WERI-Rb-1 (cell line): ENCODE measurements at places on chromosomes 7 and 10.

DNA sequence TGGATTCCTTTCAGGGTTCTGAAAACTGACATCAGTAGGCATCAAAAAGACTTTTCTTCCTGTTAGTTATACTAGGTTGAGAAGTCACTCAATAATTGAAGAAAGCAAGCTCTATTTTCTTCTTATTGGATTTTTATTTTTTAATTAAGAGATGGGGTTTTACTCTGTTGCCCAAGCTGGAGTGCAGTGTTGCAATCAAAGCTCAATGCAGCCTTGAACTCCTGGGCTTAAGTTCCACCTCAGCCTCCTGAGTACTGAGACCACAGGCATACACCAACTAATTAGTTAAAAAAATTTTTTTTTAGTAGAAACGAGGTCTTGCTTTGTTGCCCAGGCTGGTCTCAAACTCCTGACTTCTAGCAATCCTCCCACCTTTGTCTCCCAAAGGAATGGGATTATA is 28.0 kb downstream of the PIP4K2A start:
- DNase-seq: no peak

DNA sequence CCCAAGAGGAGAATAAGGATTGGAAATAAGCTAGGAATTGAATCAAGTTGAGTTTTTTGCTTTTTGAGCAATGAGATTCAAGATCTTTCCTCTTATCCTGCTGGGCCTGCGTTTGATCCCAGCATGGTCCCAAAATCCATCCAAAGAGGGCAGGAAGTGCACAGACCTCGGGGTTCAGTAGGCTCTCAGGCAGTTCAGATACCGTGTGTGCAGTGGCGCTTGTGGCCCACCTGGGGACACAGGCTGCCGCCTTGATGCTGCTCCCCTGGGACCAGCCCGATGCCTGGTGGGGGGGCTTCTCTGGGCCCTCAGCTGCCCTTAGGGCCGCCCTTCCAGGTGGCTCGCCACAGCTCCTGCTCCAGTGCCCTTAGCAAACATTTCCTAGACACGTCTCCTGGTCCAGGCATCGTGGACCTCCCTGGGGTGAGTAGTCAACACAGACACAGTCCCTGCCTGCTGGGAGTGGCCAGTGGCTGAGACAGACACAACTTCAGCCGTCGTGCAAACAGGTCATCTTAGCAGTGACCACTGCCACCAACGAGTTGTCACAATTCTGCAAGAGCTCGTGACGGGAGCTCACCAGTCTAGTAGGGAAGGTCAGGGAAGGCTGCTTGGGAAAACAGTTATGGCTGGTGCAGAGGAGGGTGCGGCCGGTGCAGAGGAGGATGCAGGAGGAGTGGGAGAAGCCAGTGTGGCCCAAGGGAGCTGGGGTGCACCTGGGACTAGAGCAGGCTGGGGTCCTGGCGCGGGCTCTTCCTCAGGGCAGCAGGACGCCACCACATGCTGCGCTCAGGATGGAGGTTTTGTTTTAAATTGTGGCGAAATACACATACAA is 21.7 kb upstream of the JAKMIP3 start:
- DNase-seq: no peak

DNA sequence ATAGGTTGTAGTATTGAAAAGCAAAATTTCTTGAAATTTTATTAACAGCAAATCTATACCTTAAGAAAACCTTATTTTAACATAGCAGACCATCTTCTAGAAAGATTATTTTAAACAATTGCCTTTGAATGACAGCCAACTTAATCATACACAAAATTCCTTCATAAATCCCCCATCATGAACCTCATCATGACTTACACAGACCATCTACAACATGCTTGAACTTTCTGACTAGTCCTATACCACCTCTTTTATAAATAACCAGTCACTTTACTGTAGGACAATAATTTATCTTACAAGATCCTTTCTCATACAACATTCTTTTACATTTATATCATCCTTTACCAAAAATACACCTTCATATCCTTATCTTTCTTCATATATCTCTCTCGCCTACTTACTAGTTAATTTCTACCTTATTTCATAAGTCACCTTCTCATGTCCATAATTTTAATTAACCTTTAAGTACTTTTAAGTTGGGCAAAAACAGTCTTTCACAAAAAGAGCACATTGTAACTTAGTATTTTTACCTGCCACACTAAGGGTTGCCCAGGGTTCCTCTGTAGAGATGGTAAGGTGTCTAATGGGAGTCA is 16.6 kb upstream of the PTN start:
- DNase-seq: no peak

DNA sequence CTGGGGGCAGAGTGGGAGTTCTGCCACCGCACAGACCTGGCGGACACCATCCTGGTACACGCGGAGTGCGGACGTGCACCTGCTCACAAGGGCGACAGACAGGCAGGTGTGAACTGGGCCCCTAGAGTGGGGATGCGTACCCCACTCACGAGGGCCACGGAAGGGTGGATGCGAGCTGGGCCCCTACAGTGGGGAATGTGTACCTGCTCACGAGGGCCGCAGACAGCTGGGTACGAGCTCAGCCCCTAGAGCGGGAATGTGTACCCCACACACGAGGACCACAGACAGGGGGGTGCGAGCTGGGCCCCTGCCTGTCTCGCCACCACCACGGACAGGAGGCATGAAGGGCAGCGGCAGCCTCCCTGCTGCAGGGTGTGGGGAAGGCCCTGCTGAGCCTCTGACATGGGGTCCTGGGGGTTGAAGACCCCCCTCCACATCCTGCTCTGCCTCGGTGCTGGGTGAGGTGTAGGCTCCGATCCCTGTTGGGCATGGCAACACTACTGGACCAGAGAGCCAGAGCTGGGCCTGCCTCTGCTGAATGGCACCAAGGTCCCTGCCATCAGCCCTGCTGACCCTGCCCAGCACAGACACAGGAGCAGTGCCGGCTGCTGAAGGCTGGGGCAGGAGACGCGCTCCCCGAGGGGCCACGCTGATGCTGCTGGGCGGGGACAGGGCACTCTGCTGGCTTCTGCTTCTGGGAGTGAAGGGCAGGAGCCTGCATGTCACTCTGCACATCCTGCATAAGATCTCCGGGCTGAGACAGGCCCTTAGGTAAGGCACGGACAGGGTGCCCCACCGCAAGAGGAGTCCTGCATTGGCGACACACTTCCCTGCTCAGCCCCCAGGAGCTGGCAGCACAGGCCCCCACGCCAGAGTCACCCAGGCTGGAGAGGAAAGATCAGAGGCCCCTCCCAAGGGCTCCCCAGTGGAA is 259.2 kb downstream of the MAD1L1 start:
- DNase-seq: no peak

GRCh38 chr7:24757353-24758275 is at the start of gene GSDME:
Gene GSDME, minus strand, starts transcription at chr7:24757464. Its CDS starts 7,690 bp downstream, at chr7:24749774.
- DNase-seq: peak; percentile 56

DNA sequence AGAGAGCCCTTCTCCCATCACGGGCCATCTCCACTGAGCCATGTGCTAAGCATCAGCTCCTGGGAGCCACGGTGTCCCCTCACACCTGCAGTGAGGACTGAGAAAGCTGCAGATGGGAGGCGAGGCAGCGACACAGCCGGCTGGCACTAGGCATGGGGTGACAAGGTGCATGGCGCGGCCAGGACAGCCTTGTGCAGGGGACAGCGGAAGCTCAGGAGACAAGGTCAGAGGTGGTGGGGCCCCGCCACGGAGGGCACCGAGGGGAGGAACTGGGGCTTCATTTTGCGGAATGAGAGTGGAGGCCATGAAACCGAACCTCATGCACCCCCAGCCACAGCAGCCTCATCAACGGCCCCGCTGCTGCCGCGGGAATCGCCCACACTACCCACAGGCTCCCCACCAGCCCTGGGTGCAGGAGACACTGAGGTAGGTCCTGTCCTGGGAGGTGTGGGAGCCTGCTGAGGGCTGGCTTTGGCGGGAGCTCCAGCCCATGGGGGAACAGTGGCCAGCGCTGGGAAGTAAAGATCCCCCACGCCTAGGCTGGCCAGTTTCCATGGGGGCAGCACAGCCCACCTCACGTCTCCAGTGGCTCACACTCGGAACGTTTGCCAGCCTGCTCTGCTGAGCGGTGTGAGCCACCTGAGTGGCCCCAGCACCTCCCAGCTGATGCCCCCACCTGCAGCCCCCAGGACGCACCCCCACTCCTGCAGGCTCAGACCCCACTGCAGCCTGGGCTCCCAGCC is 71.2 kb upstream of the INSIG1 start:
- DNase-seq: no peak

DNA sequence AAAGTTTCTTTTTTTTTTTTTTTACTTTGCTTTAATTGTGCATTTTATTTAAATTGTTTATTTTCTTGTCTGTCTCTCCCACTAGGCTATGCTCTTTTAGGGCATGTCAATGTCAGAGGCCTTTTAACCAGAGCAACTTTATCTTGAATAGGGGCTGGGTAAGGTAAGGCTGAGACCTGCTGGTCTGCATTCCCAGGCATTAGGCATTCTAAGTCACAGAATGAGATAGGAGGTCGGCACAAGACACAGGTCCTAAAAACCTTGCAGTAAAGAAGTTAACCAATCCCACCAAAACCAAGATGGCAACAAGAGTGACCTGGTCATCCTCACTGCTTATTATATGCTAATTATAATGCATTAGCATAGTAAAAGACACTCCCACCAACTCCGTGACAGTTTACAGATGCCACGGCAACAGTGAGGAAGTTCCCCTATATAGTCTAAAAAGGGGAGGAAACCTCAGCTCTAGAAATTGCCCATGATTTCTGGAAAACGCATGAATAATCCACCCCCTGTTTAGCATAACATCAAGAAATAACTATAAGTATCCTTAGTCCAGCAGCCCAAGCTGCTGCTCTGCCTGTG is 47.0 kb upstream of the FRMD4A start:
- DNase-seq: no peak

GRCh38 chr7:37765421-37765829 is 81.9 kb downstream of the GPR141 start:
- no peak for DNase-seq

DNA sequence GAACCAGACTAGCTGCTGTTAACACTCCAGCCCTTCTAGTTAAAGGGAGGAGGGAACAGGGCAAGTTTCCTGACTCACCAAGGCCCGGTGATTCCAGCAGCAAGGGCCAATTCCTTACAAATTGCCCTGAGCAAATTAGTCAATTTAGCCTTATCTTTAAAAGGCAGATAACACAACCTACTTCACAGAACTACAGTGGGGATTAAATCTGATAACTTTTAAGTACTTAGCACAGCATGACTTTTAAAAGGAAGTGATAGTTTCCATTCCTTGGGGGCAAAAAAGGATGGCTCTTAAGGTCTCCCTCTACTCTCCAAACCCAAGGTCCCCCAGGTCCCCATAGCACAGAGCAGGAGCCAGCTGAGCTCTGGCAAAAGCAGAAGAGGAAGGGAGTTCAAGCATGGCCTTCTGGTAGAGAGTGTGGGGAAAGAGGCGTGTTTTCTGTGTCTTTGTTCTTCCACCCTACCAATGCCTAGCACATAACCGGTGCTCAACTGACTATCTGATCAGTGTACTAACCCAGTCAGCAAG is 4.0 kb downstream of the CDCA7L start:
- no peak for DNase-seq

- DNase-seq: no peak
These were observed 46.4 kb downstream of the ZNF680 start for GRCh38 chr7:64516451-64516850.

DNA sequence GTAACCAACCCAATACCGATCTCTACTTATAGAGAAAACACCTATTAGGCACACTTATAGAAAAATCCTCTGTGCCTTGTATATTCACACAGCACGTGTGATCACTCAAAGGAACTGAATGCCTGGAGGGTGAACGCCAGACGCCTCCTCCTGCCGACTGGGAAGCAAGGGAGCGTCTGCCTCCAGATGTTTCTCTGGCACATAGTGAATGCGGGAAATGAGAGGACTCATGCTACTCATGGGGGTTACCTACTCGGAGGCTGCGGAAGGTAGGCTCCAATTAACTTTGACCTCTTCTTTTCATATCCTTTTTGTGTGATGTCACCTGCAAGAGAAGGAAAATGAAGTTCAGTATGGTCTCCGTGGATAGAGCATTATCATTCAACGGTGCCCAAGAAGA is 203.3 kb downstream of the DIP2C start:
- DNase-seq: no peak

GRCh38 chr7:157168571-157168970 is 29.8 kb downstream of the UBE3C start:
- DNase-seq: no peak

- DNase-seq: no peak
These were observed 57.0 kb downstream of the HIPK2 start for GRCh38 chr7:139720705-139721231.

- no peak for DNase-seq
These were observed 148.8 kb upstream of the AGK start for GRCh38 chr7:141402277-141402996.

DNA sequence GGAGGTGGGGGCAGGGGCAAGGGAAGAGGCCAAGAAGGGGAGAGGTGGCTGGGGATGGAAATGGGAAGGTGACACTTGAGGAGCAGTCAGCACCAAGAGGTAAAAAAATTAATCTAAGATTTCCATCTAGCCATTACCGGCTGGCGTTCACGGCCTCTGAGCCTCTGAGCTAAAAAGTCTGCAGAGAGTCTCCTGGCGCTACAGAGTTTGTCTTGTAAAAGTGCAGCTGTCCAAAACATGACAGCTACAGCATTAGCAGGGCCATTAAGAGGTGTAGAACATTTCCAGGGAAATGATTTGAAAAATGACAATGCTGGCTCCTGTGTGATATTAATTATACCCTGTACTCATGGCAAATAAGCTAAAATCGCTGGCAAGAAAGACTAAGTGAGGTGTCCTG is 167.6 kb downstream of the LRMDA start:
- no peak for DNase-seq
